Activated effector memory CD4-positive, alpha-beta T cell treated with anti-CD3 and anti-CD28 coated beads, Interleukin-2, amount 50 U/mL, for 16 hours (primary cell): ENCODE measurements at places on chromosomes 1 and 21.

- no peak for DNase-seq
Observed at GRCh38 chr1:109229531-109230127, 15.9 kb downstream of the SARS1 start.

DNA sequence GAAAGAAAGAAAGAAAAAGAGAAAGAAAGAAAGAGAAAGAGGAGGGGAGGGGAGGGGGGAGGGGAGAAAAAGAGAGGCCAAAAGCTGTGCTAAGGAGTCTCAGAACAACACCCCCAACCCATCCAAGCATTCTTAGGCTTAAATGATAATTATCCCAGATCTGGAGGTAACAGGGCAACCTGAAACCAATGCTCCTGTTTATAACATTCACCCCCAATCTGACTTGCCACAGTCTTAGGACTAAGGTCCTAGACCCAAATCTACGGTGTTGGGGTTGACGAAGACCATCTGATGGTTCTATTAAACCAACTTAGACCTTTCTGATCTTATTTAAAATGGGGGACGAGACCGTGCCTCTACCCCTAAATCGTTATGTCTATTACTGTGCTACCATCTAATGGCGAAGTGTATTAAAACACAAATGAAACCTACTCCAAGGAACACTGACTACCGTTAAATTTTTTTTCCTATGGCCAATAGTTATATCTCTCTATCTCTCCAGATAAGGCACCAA lies 119.3 kb upstream of the CDC42BPA start:
- DNase-seq: no peak

DNA sequence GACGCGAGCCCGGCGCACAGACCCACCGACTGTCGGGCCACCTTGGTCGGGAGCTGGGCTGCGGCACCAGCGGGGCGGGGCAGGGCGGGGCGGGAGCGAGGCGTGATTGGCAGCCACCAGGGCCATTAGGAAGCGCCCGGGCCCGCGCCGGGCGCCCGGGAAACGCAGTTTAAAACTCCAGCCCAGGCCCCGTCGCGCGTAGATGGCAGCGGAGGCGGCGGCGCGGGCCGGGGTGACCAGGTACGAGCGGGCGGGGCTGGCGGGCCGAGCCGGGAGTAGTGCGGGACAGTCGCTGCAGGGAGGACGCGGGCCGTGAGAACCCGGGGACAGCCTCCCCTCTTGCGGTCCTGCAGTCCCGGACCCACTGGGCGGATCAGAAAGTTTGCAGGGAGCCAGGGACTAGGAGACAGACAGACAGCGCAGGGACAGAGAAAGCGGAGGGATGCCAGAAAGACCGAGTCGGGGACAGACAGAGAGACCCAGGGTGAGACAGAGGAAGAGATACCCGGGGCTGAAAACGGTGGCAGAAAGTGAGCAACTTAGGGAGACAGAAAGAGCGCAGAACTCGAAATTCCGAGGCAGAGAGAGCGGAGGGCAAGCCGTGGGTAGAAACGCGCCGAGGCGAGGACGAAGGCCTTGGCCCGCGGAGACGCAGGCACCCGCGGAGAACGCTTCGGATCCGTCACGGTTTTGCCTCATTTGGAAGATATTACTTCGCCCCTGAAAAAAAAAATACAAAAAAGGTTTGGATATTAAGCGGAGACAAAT lies at the start of gene DMBX1:
TSS of gene DMBX1 (plus strand) at position 199 of the 768 bp plus-strand sequence. CDS start 17,175 bp downstream, outside the sequence.
- DNase-seq: peak; percentile 69

DNA sequence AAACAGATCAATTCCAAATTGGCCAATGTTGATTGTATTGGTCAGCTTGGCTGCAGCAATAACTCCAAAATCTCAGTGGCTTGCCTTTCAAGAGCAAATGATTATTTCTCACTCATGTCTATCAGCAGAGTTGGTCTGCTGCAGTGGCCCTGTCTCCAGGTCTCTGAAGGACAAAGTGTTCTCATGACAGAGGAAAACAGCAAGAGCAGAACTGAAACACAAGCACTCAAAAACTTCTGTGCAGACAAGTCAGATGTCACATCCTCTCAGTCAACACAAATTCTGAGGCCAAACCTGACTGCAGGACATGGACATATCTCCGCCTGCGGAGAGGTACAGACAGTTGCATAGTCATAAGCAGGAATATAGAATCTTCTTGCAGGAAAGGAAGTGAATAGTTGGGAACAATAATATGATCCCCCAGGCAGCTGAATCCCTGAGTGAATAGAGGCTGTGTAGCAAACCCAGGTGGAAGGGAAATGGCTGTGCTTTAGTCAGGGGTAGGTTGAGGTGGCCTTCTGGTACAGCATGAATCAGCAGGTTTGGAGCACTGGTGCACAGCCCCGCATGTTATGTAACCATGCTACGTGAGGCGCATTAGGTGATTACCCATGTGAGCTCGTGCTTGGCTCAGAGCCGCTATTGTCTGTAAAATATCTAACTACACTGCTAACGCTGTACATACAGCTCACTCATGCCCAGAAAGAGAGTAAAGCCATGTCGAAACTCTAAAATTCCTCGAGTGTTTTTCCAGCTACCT lies 17.1 kb upstream of the UBE2U start:
- DNase-seq: no peak

DNA sequence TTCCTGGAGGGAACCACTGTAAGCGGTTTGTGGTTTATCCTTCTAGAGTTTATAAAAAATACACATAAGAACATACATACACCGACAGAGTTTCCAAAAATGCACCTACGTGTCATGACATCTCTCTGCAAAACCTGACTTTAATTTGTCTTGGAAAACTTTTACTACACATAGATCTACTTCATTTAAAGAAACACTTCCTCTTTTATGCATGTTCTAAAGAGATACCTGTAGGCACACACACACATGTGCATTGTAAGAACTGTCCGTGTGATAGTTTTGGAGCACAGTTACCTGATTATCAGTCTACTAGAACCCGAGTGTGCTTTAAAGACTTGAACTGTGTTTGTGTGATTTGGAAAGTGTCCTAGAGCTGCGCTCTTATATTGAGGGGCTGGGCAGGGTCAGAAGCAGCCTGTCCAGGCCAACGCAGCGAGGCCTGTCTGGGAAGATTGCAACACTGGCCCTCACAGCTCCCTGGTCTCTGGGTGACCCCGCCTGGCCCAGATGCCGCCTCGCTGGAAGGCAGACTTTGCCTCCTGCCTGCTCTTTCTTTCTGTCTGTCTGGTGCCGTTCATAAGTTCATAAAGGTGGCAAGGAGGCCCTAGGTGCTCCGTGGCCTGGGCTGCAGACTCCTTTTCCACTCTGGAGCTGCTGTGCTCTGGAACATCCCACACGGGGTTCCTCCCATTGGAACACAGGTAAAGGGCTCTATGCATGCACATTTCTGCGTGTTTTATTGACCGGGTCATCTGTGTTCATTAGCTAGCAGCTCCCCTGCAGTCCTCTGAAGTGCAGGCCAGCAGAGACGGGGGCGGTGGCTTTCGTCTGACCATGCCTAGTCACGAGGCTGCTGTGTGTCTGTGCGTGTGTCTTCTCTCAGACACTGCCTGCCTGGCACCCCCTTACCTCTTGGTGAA lies 46.3 kb downstream of the AGPAT3 start:
- peak; percentile 33 for DNase-seq

GRCh38 chr1:7460807-7461206 lies 310.3 kb upstream of the VAMP3 start:
- no peak for DNase-seq

DNA sequence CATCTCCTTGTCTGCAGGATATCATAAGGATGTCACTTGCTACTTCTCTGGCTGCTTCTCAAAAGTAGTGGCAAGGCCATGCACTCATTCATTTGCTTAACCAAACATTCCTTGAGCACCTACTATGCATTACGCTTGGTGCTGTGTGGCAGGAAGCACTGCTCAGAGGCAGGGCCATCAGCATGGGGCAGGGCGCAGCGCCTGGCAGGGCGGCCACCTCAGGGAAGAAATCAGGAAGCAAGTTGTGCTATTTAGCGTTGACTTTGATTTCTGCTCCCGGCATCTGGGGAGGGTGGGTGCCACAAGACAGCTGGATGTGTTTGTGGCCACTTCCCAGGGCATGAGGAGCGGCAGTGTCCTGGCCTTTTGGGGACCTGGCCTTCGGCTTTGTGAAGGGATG lies 27.9 kb downstream of the PROK1 start:
- DNase-seq: no peak

DNA sequence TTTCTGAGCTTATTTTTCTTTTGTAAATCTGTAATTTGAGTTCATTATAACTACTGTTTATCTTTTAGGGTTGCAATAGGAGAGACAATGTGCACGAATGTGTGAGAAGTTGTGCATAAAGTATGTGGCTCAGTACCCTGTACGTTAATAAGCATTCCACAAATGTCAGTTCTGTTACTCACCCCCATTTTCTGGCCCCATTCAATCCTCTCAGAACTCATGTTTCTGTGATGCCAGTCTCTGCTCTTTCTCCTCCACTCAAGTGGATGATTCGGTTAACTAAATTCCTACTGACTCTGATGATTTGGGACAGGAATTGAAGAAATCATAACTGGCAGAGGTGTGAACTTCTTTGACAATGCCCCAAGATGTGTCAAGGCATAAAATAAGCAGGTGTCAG lies 10.2 kb upstream of the DMRTB1 start:
- no peak for DNase-seq

DNA sequence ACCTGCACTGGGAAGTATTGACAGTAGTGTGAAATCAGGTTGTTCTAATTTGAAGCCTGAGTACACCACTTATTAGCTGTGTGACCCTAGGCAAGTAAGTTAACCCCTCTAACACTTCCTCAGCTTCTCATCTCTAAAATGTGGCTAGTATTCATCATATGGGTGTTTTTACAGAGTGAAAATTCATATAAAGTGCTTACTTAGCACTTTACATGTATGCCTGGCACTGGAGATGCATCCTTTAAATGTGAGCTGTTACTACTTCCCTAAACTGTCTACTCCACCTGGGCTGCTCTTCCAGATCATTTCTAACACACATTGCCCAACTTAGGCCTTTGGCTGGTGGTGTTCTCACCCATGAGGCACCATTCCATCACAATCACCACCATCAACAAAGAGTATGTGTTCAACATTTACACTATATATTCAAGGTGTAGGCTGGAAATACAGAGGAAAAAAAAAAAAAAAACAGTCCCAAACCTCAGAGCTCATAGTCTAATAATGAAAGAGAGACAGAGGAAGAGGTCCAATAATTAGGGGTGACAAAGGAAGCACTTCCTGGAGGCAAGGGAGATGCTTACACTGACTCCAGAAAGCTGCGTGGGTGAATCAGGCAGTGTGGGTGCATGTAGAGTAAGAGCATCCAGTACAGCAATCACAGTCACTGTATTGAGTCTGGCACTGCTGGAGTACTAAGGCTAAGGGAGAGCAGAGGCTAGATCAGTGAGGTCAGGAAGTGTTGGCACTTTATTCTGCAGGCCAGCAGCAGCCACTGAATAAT lies 3.6 kb downstream of the STX6 start:
- no peak for DNase-seq

GRCh38 chr1:87989346-87989745 lies 660.7 kb downstream of the LMO4 start:
- no peak for DNase-seq

- DNase-seq: peak; percentile 77
Observed at GRCh38 chr1:13228343-13228781, 2.4 kb upstream of the PRAMEF18 start.

DNA sequence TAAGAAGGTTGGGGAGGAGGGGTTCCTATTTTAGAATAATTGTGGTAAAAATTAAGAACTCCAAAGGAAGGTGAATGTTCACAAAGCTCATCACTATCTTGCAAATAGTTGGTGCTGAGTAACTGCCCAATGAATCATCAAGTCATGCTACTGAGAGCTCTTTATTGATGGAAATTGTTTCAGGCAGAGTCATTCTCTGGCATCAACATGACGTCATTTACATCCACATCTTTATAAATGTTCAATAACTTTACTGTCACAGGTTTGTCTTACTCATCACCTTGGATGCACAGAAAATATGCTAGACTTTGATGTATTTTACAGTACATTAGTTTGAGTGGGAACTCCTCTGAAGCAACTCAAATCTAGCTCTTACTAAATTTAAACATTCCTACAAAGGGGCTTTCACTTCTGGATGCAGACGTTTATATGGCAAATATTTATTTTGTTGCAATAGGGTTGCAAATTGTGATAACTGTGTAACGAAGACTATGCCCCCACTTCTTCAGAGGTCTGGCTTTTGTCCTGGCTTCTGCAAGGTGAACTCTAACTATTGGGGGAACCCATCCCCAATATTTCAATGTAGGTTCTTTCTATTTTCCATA lies 273.7 kb upstream of the AJAP1 start:
- no peak for DNase-seq

DNA sequence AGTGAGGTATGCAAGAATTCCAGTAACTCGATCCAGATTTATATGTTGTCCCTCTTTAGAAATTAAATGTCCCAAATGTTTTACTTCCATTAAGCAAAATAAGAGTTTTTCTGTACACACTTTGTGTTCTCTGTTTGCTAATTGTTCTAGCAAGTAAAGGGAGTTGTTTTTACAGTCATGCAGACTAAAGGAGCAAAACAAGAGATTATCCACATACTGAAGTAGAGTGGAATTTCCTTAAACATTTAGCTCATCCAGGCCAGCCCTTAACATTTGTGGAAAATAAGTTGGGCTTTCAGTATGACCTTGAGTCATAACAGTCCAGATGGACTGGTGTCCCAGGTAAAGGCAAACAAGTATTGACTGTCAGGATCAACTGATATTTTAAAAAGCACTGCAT lies 44.1 kb upstream of the TINAGL1 start:
- DNase-seq: no peak

- DNase-seq: no peak
Observed at GRCh38 chr1:61140778-61141177, 58.4 kb downstream of the NFIA start.

DNA sequence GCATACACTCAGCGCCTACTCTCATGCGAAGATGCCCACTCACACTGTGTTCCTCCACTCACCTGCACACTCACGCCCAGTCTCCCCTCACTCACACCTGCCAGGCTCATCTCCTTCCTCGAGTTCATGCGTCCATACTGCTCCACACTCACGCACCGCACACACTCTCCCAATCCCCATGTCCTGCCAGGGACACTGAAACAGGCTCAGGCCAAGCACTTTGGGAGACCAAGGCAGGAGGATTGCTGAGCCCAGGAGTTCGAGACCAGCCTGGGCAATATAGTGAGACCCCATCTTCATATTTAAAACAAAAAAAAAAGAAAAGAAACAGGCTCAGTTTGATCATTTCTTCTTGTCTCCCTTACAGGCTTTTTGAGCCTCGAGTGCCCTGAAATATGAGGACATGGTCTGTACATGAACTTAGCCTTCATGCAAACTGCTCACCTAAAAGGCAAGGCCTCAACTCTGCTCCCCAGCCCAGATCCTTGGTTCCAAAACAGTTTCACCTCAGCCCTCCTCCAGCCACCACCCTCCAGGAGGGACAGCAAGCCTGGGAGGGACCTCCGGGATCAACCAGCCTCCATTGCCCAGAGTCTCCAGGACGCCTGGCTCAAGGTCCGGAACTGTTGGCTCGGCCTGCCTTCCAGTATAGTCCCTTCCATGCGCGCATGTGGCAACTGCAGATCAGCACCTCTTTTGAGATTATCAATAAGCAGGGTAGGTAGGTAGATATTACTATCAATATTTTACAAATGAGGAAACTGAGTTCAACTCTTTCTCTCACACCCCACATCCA lies 2.4 kb upstream of the PTAFR start:
- no peak for DNase-seq

GRCh38 chr1:172826096-172826741 lies 167.3 kb downstream of the FASLG start:
- no peak for DNase-seq

GRCh38 chr1:186869526-186870228 lies 40.9 kb downstream of the PLA2G4A start:
- no peak for DNase-seq

GRCh38 chr1:114352797-114353196 lies 158.2 kb downstream of the TRIM33 start:
- DNase-seq: no peak

- no peak for DNase-seq
Observed at GRCh38 chr1:2874607-2875480, 73.4 kb upstream of the TTC34 start.

GRCh38 chr1:15997637-15998280 lies 6.3 kb upstream of the SRARP start:
- DNase-seq: no peak
